Activated naive CD4-positive, alpha-beta T cell treated with anti-CD3 and anti-CD28 coated beads, Interleukin-2, amount 50 U/mL, for 16 hours (primary cell): ENCODE measurements at places on chromosomes 4 and X.

- no peak for DNase-seq
Observed at GRCh38 chr4:142463206-142463605, 382.9 kb downstream of the INPP4B start.

- no peak for DNase-seq
Observed at GRCh38 chrX:150873616-150874015, 24.9 kb downstream of the CD99L2 start.

GRCh38 chrX:41720125-41720779, 3.7 kb upstream of the GPR82 start:
- no peak for DNase-seq

DNA sequence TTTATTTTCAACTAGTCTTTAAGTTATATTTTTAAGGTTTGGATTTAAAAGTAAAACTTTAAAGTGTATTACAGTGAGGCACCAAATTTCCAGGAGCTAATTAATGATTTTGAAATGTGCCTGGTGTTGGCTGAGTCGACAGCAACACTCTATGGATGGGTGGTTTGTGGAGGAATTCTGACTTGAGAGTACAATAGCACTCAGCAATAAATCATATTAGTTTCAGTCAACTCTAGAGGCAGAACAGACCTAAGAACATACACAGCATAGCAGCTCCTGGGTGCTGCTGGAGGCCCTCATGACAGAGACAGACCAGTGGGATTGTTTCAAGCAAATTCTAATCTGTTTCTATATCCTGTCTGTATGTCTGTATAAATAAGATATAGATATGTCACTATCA, 673.4 kb downstream of the TRIML1 start:
- no peak for DNase-seq

- no peak for DNase-seq
Observed at GRCh38 chr4:13580036-13580435, 35.7 kb upstream of the NKX3-2 start.

DNA sequence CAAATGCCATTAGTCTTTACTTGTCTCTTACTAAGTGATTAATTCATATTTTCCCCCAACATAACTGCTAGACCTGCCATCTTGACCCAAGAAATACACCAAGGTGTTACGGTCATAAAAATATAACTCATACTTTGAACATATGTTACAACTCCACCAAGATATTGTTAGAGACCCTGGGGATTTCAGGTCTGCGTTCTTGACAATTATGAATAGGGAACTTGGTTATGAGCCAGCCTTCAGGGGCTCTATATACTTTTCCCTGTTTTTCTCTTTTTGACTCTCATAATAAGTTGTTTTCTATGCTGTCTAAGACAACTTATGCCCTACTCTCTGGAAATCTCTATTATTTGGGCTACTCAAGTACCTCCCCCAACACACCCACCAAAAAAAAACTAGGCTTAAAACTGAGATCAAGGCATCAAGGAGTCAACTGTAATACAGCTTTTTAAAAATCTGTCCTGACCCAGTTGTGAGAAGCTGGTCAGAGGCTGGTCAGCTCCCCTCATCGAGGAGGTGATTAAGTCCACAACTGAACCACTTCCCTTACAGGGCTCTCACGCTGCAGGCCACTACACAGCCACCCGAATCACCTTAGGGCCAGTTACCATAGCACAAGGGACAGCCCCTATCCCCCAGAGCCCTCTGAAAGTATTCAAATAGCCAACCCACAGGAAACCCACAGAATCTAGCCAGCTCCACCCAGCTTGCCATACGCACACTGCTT, 10.5 kb upstream of the TLR3 start:
- no peak for DNase-seq

- DNase-seq: no peak
Observed at GRCh38 chrX:40122487-40122886, 24.7 kb upstream of the BCOR start.

DNA sequence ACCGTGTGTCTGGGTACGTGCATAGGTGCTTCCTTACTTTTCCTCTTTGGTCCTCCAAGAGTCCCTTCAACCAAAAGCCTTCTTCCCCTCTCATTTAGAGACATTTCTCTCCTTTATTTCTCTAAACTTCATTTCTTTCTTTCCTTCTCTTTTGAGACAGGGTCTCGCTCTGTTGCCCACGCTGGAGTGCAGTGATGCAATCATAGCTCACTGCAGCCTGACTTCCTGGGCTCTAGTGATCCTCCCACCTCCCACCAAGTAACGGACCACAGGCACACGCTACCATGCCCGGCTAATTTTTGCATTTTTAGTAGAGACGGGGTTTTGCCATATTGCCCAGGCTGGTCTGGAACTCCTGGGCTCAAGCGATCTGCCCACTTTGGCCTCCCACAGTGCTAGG, 42.2 kb downstream of the ACOX3 start:
- no peak for DNase-seq

- no peak for DNase-seq
Observed at GRCh38 chr4:93030670-93031069, 726.9 kb downstream of the GRID2 start.

DNA sequence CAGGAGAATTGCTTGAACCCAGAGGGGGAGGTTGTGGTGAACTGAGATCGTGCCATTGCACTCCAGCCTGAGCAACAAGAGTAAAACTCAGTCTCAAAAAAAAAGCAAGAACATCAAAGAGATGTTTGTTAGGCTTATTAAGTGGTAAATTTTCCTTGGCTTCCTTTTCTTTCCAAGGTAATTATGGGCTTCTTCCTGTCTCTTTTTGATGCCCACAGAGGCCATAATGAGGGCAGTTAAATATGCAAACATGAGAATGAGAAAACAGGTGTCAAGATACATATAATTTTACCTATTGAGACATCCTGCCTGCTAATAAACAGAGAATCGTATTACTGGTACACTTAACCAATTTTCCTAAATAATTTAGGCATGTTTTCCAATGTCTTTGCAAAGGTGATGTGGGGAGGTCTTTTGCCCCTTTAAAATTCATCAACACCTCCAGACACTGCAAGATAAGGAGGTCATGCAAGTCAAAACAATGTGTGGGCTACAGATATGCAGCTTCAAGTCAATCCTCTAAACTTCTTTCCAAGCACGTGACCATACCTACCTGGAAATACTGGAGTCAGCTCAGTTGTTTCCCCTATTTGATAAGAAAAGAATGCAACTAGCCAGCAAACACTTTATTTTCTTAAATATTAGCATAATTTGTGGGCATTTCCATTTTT, 2.7 kb downstream of the SLC39A8 start:
- DNase-seq: no peak
